ENCODE measurements at places on chromosomes 4 and X. TPM values are rescaled to one million over a fixed set of nuclear protein-coding genes. Genes with fewer than 3 reads are reported as not detected.

DNA sequence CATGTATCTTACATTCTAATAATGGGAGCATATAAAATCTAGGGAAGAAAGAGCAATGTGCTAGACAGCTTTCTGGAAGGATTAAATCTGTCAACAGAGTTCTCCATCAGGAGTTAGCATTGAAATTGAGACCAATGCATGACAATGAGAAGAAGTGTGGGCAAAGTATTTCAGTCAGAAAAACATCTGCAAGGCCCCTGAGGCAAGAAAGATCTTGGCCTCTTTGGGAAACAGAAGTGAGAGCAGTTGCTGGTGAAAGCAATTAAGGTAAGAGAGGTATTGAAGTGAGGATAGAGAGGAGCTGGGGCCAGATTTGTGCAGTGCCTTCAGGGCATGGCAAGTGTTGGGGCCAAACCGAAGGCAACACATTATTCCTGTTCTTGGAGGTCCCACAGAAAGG lies 999.1 kb downstream of the STPG2 start:
- DNase-seq = no peak

- DNase-seq = no peak
Observed at GRCh38 chr4:33948921-33949320, 2295.4 kb downstream of the ARAP2 start.

GRCh38 chr4:86380181-86380724 lies 20.4 kb upstream of the MAPK10 start:
- no peak for DNase-seq

The AVPR2 gene
- 0.69 TPM for total RNA-seq

GRCh38 chr4:184540307-184540706 lies 66.0 kb upstream of the IRF2 start:
- DNase-seq = no peak

- no peak for DNase-seq
Observed at GRCh38 chr4:154004507-154005170, 215.8 kb upstream of the SFRP2 start.

- peak; percentile 23 for DNase-seq
Observed at GRCh38 chrX:57156397-57157049, 19.3 kb upstream of the SPIN2A start.

All from adrenal gland (tissue), 19 donors.